Putamen (tissue), 1 donor: ENCODE measurements at places on chromosomes 2 and 18.

DNA sequence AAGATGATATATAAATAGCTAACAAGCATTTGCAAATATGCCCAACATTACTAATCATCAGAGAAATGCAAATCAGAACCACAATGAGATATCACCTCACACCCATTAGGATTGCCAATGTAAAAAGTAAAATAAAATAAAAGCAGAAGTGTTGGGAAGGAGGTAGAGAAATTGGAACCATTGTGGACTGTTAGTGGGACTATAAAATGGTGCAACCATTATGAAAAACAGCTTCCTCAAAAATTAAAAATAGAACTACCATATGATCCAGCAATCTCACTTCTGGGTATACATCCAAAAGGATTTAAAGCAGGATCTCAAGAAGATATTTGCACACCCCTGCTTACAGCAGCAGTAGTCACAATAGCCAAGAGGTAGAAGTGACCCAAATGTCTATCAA, 99.8 kb upstream of the DAPL1 start:
- no peak for DNase-seq

DNA sequence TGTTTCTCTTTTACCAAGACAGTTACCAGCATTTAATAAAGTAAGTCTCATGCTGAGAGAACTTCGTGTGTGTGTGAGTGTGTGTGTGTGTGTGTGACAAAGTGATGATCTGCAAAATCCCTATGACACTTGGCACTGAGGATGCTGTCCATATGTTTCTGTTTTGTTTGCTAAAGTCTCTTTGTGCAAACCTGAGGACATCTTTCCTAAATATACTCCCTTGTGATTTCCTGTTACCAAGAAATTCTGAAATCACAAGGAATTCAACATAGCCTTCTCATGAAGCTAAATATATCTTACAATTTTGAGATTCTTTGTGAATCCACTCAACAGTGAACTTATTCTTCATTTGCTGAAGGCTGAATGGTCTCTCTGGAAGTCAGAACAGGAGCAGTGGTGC, 1359.7 kb upstream of the NRXN1 start:
- DNase-seq, result no peak

GRCh38 chr18:35662293-35663062, 80.9 kb downstream of the GALNT1 start:
- DNase-seq, result no peak

DNA sequence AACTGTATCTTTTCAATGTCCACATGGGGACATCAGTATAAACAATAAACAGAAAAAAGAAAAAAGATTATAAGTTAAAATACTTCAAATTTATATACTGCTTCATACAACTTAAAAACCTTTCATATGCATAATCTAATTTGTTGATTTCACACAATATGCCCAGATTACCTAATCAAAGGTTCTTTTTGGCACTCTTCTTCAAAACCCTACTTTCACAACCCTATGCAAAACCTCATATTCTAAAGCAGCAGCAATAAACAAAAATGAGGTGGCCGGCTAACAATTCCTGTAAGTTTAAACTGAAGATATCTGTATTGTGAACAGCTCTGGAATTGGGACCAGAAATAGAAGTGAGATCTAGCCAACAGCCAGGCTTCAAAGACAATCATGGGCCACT, 28.6 kb downstream of the STK17B start:
- DNase-seq, result no peak

DNA sequence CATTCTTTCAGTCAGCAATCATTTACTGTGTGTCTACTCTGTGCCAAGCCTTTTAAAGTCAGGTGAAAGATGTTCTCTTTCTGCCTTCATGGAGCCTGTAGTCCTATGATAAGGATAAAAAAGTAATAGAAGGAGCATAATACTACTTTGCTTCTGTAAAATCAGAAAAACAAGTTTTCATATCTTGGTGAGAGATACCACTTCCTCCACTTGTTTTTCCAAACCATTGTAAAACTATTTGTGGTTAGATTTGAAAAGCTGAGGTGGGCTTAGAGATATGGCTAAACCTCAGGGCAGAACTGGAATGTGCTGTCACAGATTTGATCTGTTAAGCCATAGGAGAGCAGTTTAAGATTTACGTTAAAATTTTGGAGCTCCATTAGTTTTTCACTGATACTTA, 104.7 kb upstream of the FAM117B start:
- DNase-seq, result no peak

DNA sequence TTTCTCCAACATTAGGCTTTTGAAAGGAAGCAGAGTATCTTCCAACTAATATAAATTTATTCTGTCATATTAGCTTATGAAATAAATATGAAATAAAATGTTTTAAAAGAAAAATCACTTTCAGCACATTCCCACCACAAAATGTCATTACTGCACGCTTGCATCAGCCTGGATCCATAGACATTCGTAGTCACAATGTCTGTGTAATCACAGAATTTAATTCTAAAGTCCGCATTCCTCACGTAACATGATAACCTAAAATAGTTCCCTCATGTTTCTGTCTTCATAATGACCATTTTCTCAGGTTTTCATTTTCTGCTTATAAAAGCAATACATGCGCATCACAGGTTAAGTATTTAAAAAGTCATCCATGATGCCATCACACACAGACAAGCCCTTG, 47.1 kb downstream of the HDAC4 start:
- no peak for DNase-seq
